Omental fat pad (tissue), 4 donors: ENCODE measurements at places on chromosomes 1 and 21. TPM values are rescaled to one million over a fixed set of nuclear protein-coding genes. Genes with fewer than 3 reads are reported as not detected.

The SPRR3 gene
- total RNA-seq = not detected

DNA sequence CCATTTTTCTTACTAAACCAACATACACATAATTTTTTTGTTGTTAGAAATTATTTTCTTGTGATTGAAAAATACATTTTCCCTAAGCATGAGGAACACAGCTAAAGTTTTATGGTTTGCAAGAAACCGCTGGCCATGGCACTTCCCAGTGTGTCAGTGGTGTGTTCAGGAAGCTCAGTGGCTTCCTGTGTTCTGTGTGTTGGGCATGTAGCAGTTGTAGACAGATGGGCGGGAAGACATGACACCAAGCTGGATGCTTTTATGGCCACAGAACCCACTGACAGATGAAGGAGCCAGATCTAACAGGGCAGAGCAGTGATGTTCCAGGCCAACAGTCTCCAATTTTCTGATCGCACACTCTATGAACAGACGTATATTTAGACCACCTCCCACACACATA lies 119.8 kb downstream of the GALNT2 start:
- no peak for DNase-seq

- DNase-seq = no peak
Measured at GRCh38 chr1:69315823-69316222, 251.9 kb upstream of the LRRC7 start.

The ADAMTS1 gene
- total RNA-seq = 357 TPM

DNA sequence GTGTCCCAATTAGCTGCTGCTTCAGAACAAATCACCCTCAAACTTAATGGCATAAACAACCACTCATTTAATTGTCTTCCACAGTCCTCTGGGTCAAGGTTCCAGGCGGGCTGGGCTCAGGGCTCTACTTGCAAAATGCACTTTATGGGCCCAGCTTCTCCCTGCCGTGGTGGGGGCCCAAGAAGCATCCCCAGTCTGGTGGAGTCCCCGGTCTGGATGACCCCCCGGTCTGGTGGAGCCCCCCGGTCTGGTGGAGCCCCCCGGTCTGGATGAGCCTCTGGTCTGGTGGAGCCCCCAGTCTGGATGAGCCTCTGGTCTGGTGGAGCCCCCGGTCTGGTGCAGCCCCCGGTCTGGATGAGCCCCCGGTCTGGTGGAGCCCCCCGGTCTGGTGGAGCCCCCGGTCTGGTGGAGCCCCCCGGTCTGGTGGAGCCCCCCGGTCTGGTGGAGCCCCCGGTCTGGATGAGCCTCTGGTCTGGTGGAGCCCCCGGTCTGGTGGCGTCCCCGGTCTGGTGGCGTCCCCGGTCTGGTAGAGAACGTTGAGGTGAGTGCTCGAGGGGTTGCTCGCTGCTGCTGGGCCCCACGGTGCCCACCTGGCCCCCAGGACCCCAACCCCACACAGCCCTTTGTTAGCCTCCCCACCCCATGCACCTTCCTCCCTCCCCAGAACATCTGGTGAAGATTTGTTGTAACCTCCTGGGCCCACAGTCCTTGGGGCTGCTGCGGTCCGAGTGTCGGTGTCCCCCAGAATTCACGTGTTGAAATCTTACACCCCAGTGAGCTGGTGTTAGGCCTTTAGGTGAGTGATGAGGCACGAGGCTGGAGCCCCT lies 33.8 kb downstream of the POFUT2 start:
- no peak for DNase-seq

DNA sequence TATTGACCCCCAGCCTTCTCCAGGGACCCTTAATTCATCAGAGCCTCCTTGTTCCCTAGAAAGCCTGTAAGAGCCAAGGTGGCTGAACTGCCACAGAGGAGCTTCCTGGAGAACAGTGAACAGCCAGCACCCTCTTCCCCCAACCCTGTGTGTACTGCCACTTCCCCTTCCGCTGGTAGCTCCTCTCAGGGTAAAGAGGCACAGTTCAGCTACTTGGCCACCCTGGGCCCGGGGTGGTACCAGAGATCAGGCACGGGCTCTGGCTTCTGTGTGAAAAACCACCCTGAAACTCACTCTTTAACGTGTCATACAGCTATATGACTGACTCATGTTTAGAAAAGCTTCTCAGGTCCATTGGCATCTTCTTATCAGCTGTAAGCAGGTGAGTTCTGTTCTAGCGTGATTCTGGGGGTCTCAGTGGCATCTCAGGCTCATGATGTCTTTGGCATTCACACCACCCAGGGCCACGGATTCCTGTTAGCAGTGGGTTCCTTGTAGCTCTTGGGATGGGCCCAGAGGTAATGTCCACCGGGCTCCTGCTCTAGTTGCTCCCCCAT lies 22.4 kb downstream of the ARMH1 start:
- DNase-seq = no peak

- no peak for DNase-seq
Measured at GRCh38 chr1:219174460-219175211, 958 bp downstream of the LYPLAL1 start.

DNA sequence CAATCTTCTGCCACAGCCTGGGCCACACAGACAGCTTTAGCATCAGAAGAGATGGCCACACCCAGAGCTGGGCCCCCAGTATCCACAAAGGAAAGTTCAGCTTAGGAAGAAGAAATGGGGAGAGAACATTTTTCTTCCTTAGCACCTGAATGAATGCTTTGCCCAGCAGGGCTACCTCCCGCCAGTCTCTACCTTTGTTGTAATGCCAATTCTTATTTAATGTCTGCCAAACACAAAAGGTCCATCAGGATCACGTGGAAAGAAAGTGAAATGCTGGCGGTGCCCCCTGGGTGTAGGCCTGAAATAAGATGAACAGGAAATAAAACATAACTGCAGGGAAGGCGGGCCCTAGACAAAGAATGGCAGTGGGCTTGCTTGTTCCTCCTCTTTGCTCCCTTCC lies 125.6 kb downstream of the CACNA1E start:
- no peak for DNase-seq

DNA sequence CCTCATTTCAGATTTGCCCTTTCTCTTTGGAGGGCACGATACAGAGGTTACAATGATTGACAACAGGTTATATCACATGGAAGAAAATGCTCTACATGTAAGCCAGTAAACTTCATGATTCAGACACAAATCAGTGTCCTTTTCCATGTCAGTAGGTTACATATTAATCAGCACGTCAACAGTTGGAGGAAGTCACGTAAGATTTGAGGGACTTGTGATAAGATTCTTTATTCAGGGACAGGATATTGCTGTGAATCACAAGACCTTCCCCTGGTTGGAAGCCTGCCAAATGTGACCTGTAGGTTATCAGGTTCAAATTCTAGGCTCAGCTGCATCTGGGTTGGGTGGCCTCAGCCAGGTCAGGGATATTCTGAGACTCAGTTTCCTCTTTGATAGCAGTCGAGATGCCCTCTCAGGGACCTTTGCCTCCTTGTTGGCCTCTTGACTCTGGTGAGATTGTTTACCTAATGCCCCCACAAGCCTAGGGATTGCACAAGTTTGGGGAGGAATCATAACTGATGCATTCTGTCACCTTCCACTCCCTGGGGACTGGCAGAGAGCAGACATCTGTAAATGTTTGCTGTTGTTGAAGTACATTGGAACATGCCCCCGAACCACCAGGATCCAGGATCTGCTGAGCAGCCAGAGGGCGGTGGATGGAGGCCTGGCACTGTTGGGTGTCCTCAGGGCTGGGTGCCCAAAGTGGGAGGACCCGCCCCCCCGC lies 31.9 kb downstream of the SERINC2 start:
- DNase-seq = no peak

- no peak for DNase-seq
Measured at GRCh38 chr1:61842863-61843514, 100.7 kb downstream of the PATJ start.

The C8B gene
- total RNA-seq = not detected

The S100A8 gene
- total RNA-seq = 62.9 TPM

The ALX3 gene
- not detected for total RNA-seq

DNA sequence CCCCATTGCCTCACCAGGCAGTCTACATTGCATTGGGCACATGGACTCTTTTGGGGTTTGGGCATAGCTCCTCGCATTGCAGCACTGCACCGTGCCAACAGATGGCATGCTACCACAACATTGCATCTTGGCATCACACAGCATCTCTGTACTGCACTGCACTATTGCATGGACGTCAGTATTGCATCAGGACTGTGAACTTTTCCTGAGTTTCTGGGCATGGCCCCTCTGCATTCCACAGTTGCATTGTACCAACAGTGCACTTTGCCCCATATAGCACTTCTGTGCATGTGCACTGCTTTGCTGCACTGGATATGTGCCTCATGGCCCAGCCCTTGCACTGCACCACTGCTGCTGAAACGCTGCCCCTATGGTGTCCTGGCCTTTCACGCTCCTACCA lies 9.6 kb downstream of the PTPRU start:
- no peak for DNase-seq

- DNase-seq = no peak
Measured at GRCh38 chr1:177780096-177780700, 189.7 kb downstream of the SEC16B start.

GRCh38 chr1:241531195-241532161 lies 700 bp upstream of the KMO start:
- DNase-seq = no peak
